ENCODE measurements at places on chromosomes 2 and 18. TPM values are rescaled to one million over a fixed set of nuclear protein-coding genes. Genes with fewer than 3 reads are reported as not detected.

DNA sequence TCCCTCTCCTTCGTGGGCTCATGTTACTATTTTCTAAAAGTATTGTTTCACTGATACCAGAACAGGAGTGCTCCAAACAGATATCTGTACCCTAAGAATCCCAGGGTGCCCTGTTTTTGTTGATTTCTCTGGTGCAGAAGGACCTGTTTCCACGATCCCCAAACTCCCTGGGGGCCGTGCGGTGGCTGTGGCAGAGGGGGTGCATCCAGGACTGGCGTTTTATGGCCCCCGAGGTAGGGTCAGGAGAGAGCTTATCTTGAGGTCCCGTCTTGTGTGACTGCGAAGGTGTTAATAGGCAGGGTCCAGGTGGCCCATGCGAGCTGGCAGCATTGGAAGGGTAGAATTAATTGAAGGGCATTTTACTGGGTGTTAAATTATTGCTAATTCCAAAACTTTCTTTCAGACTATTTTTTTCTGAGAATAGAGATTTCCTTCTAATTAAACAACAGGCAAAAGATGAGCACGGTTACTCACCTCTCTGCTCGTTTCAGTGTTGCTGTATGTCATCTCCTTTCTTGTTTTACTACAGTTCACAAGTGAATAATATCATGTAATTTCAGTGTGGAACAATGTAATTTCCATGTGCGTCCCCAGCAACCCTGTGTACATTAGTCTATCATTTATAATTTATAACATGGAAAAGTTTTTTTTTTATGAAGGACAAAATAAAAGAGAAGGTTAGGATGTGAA, 8.2 kb downstream of the TWIST2 start:
- DNase-seq: no peak
- H3K4me1 ChIP-seq: no peaks in the 10 kb centered on the region
- no peak overlapping the region for H3K4me3 ChIP-seq
- H3K27me3 ChIP-seq: no peaks in the 10 kb centered on the region
- no peak overlapping the region for H3K27ac ChIP-seq

OR6B2 gene
- not detected for total RNA-seq

KHK gene
- total RNA-seq: 7.9 TPM

DNA sequence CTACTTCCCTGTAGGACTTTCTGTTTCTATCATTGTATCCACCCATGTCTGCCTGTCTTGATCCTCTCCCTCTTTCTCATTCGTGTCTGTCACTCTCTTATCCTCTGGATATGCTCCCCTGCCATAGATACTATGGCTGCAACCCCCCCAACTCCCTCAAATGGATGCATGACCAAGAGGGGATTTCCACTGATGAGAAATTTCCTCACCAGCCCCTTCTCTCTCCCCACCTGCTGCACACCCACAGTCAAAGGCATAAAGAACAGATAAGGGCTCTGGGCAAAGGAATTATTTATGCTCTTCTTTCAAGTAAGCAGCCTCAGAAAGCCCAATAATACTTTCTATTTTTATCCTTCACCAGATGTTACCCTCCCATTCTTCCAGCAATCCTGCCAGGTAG, 121.3 kb downstream of the FOXI3 start:
- H3K27ac ChIP-seq: no peak overlapping the region
- peaks cover 15% of the 10 kb centered on the region for H3K4me1 ChIP-seq
- DNase-seq: no peak
- H3K4me3 ChIP-seq: no peak overlapping the region
- no peaks in the 10 kb centered on the region for H3K27me3 ChIP-seq

DNA sequence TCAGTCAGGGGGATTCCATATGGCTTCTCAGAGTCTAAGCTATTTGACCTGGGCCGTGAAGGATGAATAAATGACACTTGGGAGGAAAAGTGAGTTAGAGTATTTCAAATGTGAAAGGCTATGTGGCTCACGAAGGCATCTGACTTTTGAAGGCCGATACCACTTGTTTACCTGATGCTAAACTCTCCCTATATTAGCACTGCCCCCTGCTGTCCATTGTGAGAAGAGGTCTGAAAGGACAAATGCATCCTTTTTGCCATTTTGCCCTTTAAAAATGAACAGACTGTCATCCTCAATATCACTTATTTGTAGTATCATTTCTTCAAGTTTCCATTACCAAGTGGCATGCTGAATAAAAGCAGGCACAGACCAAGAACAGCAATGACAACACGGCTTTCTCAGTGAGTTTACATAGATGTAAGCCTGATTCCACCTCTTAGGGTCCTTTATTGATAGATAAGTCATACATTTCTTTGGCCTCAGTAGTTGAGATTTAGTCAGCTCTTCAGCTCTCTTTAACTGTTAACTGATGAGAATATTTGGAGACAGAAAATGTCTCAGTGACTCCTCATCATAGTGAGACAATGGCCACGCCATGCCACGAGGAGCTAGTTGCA, 40.1 kb downstream of the DOCK10 start:
- no peaks in the 10 kb centered on the region for H3K27me3 ChIP-seq
- H3K27ac ChIP-seq: no peak overlapping the region
- H3K36me3 ChIP-seq: no peaks in the 10 kb centered on the region
- no peak for DNase-seq

DNA sequence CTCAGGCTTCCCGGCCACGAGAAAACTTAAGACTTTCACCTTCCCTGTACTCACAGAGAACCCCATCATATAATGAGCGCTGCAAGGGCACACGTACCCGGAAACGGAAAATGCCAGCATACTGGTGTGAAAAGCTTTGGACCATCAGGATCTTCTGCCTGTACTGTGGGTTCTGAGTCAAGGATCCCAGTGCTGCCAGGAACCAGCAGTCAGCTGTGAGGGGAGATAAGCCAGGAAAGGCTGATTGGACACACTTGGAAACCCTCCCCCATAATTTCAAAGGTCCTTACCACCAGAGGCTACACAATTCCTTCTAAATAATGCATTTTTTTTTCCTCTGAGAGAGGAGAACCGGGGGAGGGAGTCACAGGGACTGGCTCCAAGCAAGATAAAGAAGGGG, 31.4 kb downstream of the CAPN13 start:
- H3K27ac ChIP-seq: no peak overlapping the region
- H3K4me1 ChIP-seq: 0 out of 2 replicates have a peak, but pooled peaks cover 7% of the 10 kb centered on the region
- H3K27me3 ChIP-seq: no peaks in the 10 kb centered on the region
- no peaks in the 10 kb centered on the region for H3K36me3 ChIP-seq

ALPG gene
- total RNA-seq: 2.5 TPM

GRCh38 chr2:36380624-36381481, 25.3 kb downstream of the CRIM1 start:
- no peaks in the 10 kb centered on the region for H3K27me3 ChIP-seq

DNA sequence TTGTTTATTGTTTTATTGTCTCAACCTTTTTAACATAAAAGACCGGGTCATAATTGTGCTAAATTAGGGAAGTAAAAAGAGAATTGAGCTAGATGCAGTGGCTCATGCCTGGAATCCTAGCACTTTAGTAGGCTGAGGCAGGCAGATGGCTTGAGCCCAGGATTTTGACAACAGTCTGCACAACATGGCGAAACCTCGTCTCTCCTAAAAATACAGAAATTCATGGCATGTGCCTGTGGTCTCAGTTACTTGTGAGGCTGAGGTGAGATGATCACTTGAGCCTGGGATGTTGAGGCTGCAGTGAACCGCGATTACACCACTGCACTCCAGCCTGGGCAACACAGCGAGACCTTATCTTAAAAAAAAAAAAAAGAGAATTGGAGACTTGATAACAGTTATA, 104.2 kb upstream of the TTC27 start:
- no peaks in the 10 kb centered on the region for H3K4me1 ChIP-seq
- H3K36me3 ChIP-seq: peaks cover 2% of the 10 kb centered on the region
- DNase-seq: no peak
- no peak overlapping the region for H3K4me3 ChIP-seq
- H3K27me3 ChIP-seq: no peaks in the 10 kb centered on the region
- H3K27ac ChIP-seq: no peak overlapping the region

MLPH gene
- total RNA-seq: not detected

GRCh38 chr18:46319783-46320182, 215.6 kb downstream of the HAUS1 start:
- H3K4me3 ChIP-seq: no peak overlapping the region
- no peaks in the 10 kb centered on the region for H3K4me1 ChIP-seq
- H3K27me3 ChIP-seq: no peaks in the 10 kb centered on the region
- no peak for DNase-seq
- no peaks in the 10 kb centered on the region for H3K36me3 ChIP-seq

- no peak for DNase-seq
- H3K36me3 ChIP-seq: no peaks in the 10 kb centered on the region
- peaks cover 50% of the 10 kb centered on the region for H3K4me1 ChIP-seq
- H3K27ac ChIP-seq: no peak overlapping the region
These were observed 18.6 kb downstream of the FZD7 start for GRCh38 chr2:202052235-202052634.

STPG4 gene
- 0.79 TPM for total RNA-seq

DNA sequence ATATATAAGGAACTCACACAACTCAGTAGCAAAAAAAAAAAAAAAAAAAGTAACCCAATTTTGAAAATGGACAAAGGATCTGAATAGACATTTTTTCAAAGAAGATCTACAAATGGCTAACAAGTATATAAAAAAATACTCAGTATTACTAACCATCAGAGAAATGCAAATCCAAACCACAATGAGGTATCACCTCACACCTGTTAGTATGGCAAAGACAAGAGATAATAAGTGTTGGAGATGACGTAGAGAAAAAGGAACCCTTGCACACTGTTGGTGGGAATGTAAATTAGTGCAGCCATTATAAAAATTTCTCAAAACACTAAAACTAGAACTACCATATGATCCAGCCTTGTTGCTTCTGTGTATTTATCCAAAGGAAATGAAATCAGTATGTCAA, 5.8 kb upstream of the CNDP1 start:
- DNase-seq: no peak
- no peak overlapping the region for H3K4me3 ChIP-seq
- H3K36me3 ChIP-seq: no peaks in the 10 kb centered on the region
- no peak overlapping the region for H3K27ac ChIP-seq

DNA sequence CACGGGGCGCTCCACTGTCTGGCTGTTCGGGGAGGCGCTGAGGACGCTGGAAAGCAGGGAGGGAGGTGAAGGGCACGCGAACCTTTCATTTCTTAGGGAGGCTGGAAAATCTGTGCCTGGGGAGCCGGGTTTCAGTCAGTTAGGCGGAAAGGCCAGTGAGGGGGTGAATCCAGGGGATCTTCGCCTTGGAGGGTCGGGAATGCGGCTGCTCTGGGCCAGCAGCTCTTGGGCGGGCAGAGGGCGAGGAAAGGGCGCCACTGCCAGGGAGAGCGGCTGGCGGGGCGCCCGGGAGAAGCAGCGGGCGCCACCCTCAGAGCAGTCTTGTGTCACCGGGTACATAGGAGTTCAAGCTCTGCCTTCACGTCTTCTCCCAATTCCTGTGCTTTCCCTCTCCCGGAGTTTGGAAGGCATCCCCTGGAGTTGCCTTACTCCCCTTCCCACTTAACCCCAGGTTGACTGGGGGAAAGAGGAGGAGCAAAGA, 1.4 kb downstream of the CCDC85A start:
- no peak overlapping the region for H3K27ac ChIP-seq
- DNase-seq: no peak

- no peak overlapping the region for H3K27ac ChIP-seq
- H3K36me3 ChIP-seq: no peaks in the 10 kb centered on the region
- no peaks in the 10 kb centered on the region for H3K4me1 ChIP-seq
These were observed 37.4 kb downstream of the DNMT3A start for GRCh38 chr2:25304321-25304720.

GRCh38 chr18:47899107-47899840, 31.2 kb downstream of the SMAD2 start:
- H3K27me3 ChIP-seq: no peaks in the 10 kb centered on the region
- H3K4me1 ChIP-seq: no peaks in the 10 kb centered on the region
- no peak overlapping the region for H3K27ac ChIP-seq
- no peaks in the 10 kb centered on the region for H3K36me3 ChIP-seq
- DNase-seq: no peak

GRCh38 chr2:19991895-19992294, 2.0 kb upstream of the WDR35 start:
- no peaks in the 10 kb centered on the region for H3K36me3 ChIP-seq
- DNase-seq: no peak
- no peaks in the 10 kb centered on the region for H3K27me3 ChIP-seq
- H3K4me3 ChIP-seq: no peak overlapping the region
- H3K4me1 ChIP-seq: peaks cover 6% of the 10 kb centered on the region

DLX1 gene
- 1.2 TPM for total RNA-seq

FAM237A gene
- total RNA-seq: not detected

ABCB11 gene
- not detected for total RNA-seq

GRCh38 chr18:59374128-59374527, 15.1 kb upstream of the LMAN1 start:
- no peaks in the 10 kb centered on the region for H3K27me3 ChIP-seq
- no peaks in the 10 kb centered on the region for H3K4me1 ChIP-seq
- H3K36me3 ChIP-seq: no peaks in the 10 kb centered on the region
- no peak overlapping the region for H3K4me3 ChIP-seq
- DNase-seq: no peak
- no peak overlapping the region for H3K27ac ChIP-seq

GRCh38 chr2:225192869-225193268, 150.6 kb upstream of the DOCK10 start:
- H3K4me3 ChIP-seq: no peak overlapping the region
- H3K4me1 ChIP-seq: no peaks in the 10 kb centered on the region
- H3K27me3 ChIP-seq: no peaks in the 10 kb centered on the region
- H3K36me3 ChIP-seq: no peaks in the 10 kb centered on the region
